Hindlimb muscle (tissue), 1 donor: ENCODE measurements at places on chromosomes 7 and 10.

DNA sequence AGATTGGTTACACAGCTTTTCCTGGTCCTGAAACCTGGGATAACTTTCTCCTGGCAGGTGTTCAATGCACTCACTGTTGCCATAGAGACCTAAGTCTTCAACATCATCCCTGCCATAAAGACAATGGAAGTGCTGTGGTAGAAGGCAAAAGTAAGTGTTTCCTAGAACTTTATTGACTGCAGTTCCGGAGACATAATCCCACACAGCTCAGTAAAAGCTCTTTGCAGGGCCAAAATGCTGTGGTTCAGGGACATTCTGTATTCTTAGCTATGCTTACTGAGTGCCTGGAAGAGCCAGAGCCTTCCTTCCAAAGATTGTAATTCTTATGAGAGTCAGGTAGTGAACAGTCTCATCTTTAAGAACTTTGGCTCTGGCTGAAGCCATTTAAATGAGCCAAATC lies 5.3 kb downstream of the WIPF3 start:
- DNase-seq, result peak; percentile 17

GRCh38 chr7:24717247-24717622 lies 40.0 kb downstream of the GSDME start:
- no peak for DNase-seq

GRCh38 chr7:50214126-50214670 lies 90.3 kb upstream of the IKZF1 start:
- no peak for DNase-seq

DNA sequence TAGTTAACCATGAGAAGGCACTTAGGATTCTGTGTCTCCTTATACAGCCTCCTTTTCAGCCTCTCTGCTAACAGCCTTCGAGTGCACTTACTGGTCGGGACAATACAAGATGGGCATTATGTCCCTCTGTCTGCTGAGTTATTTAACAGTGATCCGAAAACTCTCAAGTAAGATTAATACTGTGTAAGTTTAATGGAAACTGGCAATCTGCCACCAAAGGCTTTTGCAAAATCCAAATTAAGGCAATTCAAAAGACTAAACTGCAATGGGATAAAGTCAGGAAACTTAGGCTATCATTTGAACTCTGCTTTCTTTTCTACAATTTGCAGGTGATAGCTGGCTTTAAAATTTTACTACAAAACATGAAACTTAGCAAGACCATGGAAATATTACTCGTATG lies 477.8 kb downstream of the TFEC start:
- no peak for DNase-seq

GRCh38 chr7:66927348-66927948 lies 6.4 kb downstream of the TMEM248 start:
- no peak for DNase-seq

DNA sequence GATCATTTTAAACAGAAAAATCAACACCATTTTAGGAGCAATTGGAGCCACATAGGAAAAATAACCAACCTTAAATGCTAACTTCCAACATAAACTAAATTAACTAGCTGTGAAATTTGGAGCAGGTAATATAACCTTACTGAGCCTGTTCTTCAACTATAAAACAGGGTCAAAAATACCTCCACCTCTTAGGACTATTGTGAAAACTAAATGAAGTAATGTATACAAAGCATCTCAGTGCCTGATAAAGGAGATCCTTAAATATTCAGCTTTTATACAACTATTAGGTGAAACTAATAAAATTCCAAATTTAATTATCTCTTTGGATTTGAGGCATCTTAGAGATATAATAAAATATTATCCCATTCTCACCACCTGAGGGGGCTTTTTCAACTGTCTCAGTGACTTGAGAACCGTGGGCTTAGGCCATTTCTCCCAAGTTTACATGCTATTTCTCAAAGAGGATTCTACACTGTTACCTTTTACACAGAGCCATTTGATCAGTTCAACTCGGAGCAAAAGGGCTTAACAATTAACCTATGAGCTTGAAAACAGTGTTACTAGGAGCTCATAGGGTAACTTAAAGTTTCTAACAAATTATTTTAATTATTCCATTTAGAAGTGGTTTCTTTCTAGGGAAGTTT lies 165.0 kb upstream of the ASAH2 start:
- peak; percentile 34 for DNase-seq

- no peak for DNase-seq
Observed at GRCh38 chr7:36155811-36156361, 2.8 kb downstream of the EEPD1 start.

DNA sequence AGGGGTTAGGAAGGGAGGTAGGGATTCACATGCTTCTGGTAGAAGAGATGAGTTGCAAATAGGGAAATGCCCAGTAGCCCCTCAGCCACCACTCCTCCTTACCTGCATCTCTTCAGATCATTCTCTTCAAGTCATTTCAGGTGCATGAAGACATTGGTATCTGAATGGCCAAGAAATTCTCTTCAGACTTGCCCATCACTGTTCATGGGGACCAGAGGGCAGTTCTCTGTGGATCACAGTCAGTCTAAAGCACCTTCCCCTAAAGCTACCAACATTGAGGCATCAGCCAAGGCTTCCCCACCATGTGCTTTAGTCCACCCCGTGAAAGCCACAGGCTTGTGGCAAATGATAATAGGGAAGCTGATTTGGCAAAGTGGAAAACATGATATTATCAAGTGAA lies 319.4 kb upstream of the ZNF32 start:
- no peak for DNase-seq

GRCh38 chr10:32386623-32387260 lies 39.8 kb upstream of the EPC1 start:
- DNase-seq, result no peak

GRCh38 chr10:9800571-9800970 lies 1217.1 kb upstream of the CELF2 start:
- no peak for DNase-seq

DNA sequence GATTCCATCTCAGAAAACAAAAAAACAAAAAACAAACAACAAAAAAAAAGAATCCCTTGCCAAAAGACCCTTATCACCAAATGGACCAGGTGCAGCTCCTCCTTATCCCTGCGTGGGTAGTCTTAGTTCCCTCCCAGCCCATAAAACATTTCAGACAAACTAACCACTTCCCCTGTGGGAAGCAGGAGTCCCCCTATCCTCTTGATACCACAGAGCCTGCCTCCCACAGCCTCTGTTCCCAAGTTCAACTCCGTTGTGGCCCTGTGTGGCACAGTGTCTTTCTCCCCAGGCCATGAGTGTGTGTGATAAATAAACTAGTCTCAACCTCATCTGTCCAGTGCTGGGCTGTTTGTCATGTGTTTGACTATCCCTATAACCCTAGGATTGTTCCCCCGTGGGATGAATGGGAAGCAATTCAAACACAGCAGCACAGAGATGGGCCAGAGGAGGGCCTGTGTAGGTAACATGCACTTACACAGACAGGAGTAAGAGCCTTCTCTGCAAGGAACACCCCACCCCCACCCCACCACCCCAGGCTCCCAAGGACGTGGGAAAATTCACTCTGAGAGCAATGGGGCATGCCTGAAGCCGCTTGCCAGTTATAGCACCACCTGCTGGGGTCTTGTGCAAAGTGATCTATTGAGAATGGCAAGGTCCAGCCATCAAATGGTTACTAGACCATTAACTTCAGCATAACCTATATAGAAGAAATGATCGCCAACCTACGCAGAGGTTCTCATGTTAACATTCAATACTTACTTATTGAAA lies 147.1 kb upstream of the GHITM start:
- no peak for DNase-seq

- DNase-seq, result no peak
Observed at GRCh38 chr7:32061346-32061745, 8.9 kb downstream of the PDE1C start.

DNA sequence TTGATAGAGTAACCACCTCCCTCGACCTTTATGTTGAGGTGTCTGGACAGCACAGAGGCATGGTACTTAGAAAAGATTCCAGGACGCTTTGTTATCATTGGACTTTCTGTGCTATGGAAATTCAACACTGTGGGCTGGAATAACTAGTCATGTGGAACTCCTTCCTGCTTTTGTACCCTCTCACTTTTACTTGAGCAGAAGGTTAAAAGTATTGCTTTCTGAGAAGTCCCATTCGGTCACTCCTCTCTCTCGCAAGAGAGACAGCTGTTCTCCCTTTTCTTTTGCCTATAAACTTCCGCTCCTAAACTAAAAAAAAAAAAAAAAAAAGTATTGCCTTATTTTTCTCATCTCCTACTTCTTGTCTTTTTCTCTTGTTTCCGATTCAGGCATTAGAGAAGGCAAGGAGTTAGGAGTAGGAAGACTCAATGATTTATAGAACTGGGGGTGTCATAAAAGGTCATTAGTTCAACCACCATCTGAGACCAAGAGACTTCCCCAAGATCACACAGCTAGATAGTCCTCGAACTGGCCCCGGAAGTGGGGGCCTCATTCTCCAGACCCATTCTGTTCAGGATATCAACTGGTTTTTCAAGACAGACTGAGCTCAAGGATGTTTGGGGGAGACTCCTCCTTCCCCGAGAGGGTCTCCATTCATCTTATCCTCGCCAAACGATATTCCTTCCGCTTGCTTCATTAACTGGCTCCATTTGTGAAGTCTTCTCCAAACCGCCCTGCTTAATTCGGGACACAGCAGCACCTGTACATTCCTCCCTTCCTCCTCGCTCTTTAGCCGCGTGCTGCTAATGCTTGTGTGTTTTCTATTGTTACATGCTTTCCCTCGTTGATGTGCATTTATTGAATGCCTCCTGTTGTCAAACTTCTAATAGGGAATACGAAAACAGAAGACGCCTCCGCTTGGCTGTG lies 995 bp upstream of the INPP5F start:
- DNase-seq, result peak; percentile 52

- DNase-seq, result no peak
Observed at GRCh38 chr7:155756322-155756721, 55.9 kb downstream of the SHH start.

DNA sequence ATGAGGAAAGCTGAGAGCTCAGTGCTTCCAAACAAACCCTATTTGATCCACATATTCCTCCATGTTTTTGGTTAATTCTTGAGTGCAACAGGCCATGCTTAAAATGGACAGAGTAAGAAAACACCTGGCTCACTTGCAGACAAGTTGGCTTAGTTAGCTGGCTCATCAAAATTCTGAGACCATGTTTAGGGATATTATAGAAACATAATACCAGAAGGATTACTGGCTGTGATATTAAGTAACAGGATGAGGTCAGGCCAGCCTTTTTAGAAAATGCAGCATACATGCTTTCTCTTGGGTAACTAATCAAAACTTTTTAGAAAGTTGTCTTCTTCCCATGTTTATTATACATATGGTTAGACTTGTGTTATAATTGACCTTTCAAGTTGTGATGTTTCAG lies 867.2 kb upstream of the LRRTM3 start:
- DNase-seq, result no peak

- DNase-seq, result no peak
Observed at GRCh38 chr10:14023673-14024328, 306.9 kb downstream of the FRMD4A start.

GRCh38 chr10:116160271-116160670 lies 112.7 kb downstream of the GFRA1 start:
- DNase-seq, result no peak

GRCh38 chr10:30583778-30584415 lies 45.7 kb downstream of the LYZL2 start:
- peak; percentile 80 for DNase-seq

- no peak for DNase-seq
Observed at GRCh38 chr7:84950836-84951235, 236.0 kb downstream of the SEMA3D start.

- DNase-seq, result no peak
Observed at GRCh38 chr10:75233444-75234016, 2.2 kb downstream of the COMTD1 start.

DNA sequence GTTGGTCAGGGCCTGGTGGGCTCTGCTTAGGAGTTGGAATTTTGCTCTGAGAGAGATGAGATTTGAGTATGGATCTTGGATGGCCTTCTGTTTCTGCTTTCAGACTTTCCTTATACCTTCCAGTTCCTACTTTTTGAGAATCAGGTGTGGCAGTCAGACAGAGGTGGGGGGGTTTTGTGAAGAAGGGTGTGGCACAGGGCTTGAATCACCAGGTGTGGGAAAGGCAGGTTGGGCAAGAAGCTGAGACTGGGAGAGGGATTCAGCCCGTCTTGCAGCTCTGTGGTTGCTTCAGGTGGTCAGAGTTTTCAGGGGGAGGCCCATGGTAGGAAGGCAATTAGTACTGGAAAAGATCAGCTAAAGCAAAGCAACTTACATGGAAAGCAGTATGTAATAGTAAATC lies 340.2 kb downstream of the LRMDA start:
- DNase-seq, result no peak

DNA sequence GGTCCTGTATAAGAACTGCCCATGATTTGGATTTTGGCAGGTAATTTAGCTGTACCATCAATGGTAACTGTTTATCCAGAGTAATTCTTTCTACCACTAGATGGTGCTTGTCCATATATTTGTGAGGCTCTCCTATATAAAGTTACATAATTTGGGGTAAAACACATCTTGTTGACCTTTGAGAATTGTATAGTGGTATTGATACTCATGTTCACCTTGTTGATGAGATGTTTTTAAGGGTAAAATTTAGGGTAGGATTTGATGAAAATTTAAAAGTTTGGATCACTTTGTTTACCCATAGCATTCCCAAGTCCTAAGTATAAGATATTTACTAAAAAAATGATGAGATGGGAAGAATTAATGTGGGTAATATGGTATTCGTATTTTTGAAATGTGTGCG lies 31.6 kb downstream of the ST7 start:
- no peak for DNase-seq

DNA sequence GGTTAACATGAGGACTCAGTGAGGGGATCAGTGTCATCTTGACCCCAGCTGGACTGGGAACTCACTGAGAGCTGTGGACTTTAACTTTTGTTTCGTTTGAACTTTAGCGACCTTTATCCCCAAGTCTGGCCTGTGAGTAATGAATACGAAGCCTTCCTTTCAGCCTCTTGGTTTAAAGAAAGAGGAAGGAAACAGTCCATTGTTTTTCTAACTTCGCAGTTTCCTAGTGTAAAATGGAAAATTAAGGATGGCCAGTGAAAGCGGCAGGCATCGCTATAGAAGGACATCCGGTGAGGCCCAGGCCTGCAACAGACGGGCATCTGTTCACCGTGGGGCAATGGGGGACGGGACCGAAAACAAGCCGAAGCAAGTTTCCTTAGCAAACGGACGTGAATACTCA lies 44.1 kb upstream of the ADO start:
- DNase-seq, result no peak

DNA sequence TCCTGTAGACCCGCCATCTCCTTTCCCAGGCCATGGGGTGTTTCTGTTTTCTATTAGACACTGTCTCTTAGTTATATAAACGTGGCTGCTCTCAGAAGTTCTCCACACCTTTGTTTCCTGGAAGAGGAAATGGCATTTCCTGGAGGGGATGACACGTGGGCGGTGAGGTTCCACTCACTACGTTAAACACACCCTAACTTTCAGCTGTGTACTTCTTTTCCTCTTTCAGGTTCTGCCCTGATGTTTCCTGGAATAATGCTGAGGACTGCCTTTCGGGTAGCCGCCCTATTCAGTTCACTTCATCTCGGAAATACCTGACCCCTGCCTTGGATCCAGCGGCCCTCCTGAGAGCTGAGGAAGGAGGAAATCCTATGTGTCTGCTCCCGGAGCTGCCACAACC lies 3.4 kb upstream of the PRKCQ start:
- no peak for DNase-seq

DNA sequence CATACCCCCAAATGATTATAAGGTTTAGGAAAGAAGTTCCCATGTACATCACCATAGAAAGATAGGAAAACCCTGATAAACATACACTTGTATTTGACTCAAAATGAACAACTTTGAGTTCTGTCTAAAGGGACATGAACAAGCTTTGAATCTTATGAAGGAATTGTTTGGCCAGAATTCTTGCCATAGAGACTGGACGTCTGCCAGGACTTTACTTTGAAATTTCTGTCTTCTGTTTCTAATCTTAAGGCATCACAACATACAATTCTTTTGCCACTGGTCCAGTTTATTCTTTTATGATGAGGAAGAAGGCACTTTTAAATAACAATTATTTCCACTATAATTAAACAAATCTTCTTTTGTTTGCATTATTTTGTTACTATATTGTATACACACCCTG lies 26.2 kb upstream of the CYP26C1 start:
- no peak for DNase-seq
